Hematopoietic multipotent progenitor cell (in vitro differentiated cells): ENCODE measurements at places on chromosomes 2 and 18.

DNA sequence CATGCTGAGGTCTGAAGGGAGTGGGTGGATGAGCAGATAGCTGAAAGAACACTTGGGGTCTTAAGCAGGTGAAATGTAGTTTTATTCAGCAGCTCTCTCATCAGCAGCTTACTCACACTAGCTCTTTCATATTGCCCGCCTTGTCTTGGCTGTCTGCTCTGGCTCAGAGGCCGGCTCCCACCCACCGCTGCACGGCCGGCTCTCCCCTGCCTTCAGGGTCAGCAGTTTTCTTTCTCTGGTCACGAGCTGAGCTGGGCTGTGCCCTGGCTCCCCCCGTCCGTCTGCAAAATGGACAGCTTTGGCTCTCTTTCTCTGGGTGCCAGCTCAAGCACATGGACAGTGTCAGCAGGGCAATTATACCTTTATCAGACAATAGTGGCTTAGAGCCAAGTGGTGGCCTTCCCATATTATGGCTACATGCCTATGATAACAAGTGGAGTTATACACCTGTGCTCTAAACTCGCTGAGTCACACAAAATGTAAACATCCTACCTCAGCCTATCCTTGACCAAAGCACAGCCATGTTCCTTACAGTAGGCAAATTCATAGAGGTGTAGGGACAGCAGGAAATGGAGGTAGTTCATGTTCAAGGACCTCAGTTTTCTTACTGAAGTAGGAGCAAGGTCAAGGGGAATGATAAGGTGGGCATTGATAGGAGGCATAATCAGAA lies 224.8 kb downstream of the SOCS6 start:
- DNase-seq, result no peak

DNA sequence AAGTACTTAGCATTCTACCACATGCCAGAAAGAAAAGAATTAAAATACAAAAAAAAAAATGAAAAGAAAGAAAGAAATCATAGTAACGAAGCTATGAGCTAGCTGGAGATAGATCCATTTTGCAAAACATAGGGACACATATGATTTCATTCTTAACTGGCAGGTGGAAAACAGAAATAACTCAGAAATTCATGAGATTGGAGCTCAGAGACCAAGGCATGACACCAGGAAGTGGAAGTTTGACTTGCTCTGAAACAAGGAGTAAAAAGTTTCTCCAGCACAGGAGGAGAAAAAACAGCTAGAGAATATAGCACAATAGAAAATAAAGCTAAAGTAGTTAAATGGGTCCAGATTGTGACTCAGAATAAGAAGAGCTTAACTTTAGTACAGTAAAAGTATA lies 278.1 kb downstream of the ZEB2 start:
- no peak for DNase-seq

GRCh38 chr2:120552800-120553481 lies 182.7 kb upstream of the GLI2 start:
- DNase-seq, result no peak

GRCh38 chr2:99461828-99462483 lies 27.9 kb downstream of the REV1 start:
- no peak for DNase-seq
